ENCODE measurements at places on chromosomes 2 and 18.
A peak's percentile ranks its signal among the peaks of the same experiment; 100 is the strongest.

- DNase-seq, result no peak
These were observed 283.2 kb upstream of the MEX3C start for GRCh38 chr18:51480407-51481261.

GRCh38 chr2:235719146-235719942 lies 225.5 kb downstream of the AGAP1 start:
- DNase-seq, result no peak

DNA sequence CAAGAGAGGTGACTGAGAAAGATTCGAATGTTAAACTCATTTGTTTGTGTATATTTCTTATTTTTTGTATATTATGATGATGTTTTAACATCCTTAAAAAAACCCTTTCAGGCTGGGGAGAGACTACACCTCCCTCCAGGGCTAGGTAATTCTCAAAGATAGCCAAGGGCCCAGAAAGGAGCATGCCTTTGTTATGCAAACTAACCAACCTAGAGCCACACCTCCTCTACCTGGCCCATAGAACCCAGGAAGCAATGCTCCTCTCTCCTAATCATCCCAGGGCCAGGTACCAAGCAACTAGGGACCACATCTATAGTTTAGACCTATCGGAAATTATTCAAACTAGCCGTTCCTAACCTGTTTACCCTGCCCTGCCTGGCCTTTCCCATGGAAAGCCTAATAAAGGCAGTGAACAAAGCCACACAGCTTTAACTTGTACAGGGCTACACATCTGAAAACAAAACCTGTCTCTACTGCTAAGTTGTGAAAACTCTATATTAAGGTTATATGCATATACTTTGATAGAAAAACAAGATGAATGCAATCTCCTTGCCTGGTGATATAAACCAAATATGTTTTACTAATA lies 79.7 kb downstream of the COLEC12 start:
- no peak for DNase-seq

GRCh38 chr2:134109725-134110124 lies 144.1 kb upstream of the MGAT5 start:
- peak; percentile 19 for DNase-seq

All from common myeloid progenitor, CD34-positive (primary cell).